ENCODE measurements at places on chromosomes 12 and 14. TPM values are rescaled to one million over a fixed set of nuclear protein-coding genes. Genes with fewer than 3 reads are reported as not detected.

GRCh38 chr12:94145191-94145983 is 3.0 kb upstream of the PLXNC1 start:
- peak; percentile 81 for DNase-seq

INSM2 gene
- not detected for polyA plus RNA-seq

DNA sequence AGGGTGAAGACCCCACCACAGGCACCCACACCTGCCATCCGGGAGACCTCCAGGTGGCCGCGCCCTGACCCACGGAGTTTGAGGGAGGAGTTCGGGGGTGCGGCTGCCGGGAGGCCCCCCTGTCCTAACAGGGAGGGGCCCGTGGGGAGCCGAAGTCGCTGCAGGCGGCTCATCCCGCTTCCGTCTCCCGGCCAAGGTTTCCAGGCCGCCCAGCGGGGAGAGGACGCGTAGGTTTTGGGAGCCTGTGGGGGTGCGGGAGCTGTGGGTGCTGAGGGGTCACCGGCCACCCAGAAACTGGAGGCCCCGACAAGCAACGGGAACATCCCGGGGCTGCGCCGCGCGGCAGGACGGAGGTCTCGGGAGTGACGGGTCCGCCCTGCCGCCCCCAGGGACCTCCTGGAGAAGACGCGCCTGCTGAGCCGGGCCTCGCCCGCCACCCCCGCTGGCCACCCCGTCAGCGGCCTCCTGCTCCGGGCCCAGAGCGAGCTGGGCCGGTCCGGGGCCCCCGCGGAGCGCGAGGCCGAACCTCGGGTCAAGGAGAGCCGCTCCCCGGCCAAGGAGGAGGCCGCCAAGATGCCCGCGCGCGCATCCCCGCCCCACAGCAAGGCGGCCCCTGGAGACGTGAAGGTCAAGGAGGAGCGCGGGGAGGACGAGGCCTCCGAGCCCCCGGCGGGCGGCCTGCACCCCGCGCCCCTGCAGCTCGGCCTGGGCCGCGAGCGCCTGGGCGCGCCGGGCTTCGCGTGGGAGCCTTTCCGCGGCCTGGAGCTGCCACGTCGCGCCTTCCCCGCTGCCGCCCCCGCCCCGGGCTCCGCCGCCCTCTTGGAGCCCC is 27.6 kb downstream of the LRCOL1 start:
- DNase-seq: no peak

DNA sequence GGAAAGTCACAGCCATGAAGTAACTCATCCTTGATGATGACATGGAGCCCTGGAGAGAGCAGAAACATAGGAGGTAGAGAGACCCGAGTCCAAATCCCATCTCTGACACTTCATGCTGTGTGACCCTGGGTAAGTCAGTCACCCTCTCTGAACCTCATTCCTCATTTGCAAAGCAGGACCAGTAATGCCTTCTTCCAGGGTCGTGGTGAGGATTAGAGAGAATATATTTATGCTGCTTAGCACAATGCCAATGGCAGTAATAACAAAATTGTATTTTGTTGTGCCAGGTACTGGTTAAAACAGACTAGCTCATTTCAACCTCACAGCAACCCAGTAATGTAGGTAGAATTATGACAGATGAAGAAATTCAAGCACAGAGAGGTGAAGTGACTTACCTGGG is 13.9 kb upstream of the RBM19 start:
- no peak for DNase-seq

ZNF705A gene
- not detected for polyA plus RNA-seq

GRCh38 chr12:93520454-93520853 is 52.0 kb upstream of the SOCS2 start:
- no peak for DNase-seq

TMEM52B gene
- 292 TPM for polyA plus RNA-seq

FGF6 gene
- polyA plus RNA-seq: not detected

DNA sequence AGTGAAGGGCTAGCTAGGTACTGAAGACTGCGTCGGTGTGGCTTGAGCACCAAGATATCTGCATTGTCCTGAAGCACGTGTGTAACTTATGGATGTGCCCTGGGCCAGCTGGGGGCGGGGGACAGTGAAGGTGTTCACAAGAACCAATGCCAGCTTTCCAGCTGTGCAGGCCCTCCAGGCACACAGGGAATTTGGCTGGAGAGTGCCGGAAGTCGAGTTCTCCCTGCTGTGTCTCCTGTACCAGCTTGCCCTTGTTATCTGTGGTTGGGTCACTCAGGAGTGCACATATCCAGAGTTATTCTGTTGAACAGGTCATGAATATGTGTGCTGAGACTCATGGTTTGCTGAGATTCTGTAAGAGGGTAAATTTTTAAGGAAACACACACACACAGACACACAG is 75.9 kb upstream of the CRY1 start:
- DNase-seq: no peak

- no peak for DNase-seq
Measured at GRCh38 chr12:100225491-100225890, 24.9 kb downstream of the ACTR6 start.

- no peak for DNase-seq
Measured at GRCh38 chr14:85799668-85800067, 269.7 kb downstream of the FLRT2 start.

OTOGL gene
- 0.80 TPM for polyA plus RNA-seq

EML5 gene
- 0.26 TPM for polyA plus RNA-seq

- no peak for DNase-seq
Measured at GRCh38 chr12:132004946-132005345, 55.2 kb downstream of the EP400 start.

GRCh38 chr14:68694516-68695235 is 98.2 kb downstream of the ZFP36L1 start:
- DNase-seq: no peak

LRP1-AS gene
- not detected for polyA plus RNA-seq

BICDL1 gene
- polyA plus RNA-seq: 60.5 TPM

GRCh38 chr14:71022012-71022869 is 115.0 kb downstream of the PCNX1 start:
- DNase-seq: no peak

DNA sequence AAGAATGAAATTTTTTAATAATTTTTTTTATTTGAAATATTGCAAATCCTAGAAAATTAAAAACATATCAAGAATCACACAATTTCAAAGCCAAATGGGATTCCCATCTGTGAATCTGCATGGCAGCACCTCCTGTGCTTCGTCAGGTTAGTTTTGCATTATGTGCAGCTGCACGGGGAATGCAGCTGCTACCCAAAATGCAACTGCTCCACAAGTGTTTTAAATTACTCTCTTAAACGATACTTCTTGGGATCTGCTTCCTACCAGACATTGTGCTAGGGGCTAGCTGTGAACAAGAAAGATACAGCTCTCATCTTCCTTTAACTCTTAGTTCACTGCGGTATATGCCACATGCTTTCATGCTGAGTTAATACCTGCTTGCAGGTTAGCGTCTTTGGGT is 154.2 kb downstream of the CRADD start:
- DNase-seq: no peak

CLEC1A gene
- polyA plus RNA-seq: 5.3 TPM

- no peak for DNase-seq
Measured at GRCh38 chr14:76998910-76999309, 29.6 kb downstream of the IRF2BPL start.

SLC35F4 gene
- 0.30 TPM for polyA plus RNA-seq

- no peak for DNase-seq
Measured at GRCh38 chr12:131774576-131775391, 53.4 kb upstream of the MMP17 start.

GRCh38 chr12:65937806-65938205 is 113.5 kb downstream of the HMGA2 start:
- DNase-seq: no peak

DNA sequence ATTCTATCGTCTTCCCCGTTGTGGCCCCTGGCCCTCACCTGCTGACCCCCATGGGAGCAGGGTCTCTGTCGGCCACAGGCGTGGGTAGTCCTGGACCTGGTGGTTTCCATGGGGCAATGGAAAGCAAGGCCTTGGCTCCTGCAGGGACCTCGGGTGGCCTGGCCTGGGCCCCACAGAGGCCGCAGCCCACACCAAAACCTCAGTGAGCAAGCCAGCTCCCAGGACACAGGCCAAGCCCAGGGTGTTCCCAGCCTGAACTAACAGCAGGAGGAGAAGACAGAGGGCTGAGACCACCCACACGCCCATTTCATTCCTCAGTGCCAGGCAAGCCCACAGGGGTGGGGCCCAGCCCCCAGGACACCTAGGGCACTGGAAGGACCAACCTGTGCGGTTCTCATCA is 16.9 kb downstream of the ABCB9 start:
- DNase-seq: no peak

GCN1 gene
- 12.2 TPM for polyA plus RNA-seq

C12orf50 gene
- polyA plus RNA-seq: not detected

KRT71 gene
- not detected for polyA plus RNA-seq

DNA sequence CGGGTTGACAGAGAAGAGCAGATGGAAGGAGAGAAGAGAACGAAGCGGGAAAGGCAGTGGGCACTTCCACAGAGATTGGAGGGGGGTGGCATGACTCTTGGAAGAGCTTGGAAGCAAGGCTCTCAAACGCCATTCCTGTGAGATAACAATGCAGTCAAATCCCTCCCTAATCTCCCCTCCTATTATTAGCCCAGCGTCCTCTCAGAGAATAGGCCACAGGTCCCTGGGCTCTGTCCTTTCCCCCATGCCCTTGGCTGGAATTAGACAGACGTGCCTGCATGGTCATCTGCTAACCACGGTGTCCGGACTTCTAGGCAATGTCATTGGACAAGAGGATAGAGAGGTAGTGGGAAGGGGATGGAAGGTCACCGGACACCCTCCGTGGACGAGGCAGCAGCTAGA is 8.0 kb upstream of the MYH7 start:
- no peak for DNase-seq

- DNase-seq: no peak
Measured at GRCh38 chr12:91513313-91513712, 330.7 kb upstream of the DCN start.

GRCh38 chr12:6507102-6507998 is 13.4 kb downstream of the NCAPD2 start:
- DNase-seq: no peak

- DNase-seq: no peak
Measured at GRCh38 chr14:93099196-93099595, 16.5 kb downstream of the ITPK1 start.

GRCh38 chr14:28121512-28122297 is 644.9 kb upstream of the FOXG1 start:
- DNase-seq: no peak

- no peak for DNase-seq
Measured at GRCh38 chr12:15356951-15357364, 34.6 kb downstream of the PTPRO start.

DNA sequence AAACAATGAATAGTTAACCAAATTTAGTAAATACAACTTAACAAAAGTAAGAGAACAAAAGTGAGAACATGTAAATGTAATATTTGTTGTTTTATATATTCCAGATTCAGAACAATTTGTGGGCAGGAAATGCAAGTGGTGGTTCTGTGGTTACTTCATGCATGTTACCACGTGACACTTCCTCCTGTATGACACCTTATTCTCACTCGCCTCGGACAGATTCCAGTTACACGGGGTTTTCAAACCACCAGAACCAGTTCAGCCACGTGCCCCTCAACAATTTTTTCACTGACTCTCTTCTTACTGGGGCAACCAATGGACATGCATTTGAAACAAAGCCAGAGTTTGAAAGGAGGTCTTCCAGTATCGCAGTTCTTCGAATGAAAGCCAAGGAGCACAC is 21.0 kb downstream of the ALX1 start:
- DNase-seq: no peak

- no peak for DNase-seq
Measured at GRCh38 chr12:125220404-125221273, 155.4 kb downstream of the AACS start.

LRCOL1 gene
- polyA plus RNA-seq: 1.0 TPM

GRCh38 chr12:19527866-19528265 is 88.6 kb downstream of the AEBP2 start:
- no peak for DNase-seq

LRRC10 gene
- polyA plus RNA-seq: not detected

DDX23 gene
- 31.9 TPM for polyA plus RNA-seq

- DNase-seq: no peak
Measured at GRCh38 chr12:106892075-106892474, 63.6 kb upstream of the TMEM263 start.

DNA sequence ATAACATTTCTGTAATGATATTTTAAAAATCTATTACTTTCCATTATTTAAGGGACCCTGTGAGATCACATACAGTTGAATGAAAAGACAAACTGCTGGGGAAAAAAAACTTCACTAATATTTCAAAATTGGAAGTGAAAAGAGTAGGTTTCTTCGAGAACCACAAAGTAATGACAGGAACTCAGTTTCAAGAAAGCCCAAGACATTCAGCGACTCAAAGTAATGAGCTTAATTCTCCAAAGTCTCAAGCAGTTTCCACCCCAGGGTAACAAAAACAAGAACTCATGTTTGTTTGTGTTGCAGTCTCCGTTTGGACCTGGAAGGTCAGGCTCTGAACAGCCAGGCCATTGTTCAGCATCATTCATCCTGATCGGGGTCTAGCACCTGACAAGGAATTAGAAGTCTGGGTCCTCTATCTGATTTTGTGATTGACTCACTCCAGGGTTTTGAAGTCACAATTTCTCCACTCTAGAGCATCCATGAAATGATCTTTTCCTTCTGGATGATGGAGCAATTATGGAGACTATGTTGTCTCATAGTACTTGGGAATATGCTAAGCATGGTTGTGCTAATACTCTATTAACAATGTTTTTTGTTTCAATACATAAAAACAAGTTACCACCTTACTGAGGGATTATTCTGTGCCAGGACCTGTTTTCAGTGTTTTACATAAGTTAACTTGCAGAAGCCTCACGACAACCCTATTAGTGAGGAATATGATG is 126.9 kb downstream of the SLC25A21 start:
- no peak for DNase-seq

DNA sequence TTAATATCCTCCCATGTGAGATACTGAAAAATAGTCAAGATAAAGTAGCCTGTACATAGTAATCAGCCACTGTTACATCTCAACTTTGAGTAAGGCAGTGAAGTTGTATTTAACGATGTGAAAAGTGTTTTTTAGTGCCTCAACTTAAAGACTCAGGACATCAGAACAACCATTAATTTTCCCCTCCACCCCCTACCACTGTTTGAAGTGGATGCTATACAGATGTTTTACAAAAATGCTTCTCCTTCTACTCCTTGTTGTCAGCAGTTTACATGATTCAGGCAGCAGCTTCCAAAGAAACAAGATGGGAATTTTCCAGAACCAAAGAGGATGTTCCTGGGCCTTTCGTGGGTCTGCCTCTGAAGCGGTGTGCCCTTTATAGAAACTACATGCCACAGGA is 143.6 kb downstream of the RPAP3 start:
- DNase-seq: no peak

DNA sequence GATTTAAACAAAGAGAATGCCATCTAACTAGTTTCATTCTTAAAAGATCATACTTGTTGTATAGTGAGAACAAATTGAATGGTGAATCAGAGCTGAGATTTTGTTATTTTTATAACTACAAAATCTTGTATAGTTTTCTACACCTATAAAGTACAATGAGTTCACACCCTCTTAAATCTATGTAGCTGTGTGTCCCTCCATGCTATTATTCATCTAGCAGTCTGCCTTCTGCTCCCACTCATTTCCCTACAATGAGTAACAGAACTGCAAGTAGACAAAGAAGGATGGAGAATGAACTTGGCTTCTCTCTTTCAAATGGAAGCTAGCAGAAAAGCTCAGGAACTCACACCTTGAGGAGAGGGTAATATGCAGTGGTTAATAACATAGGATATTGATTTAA is 7.1 kb downstream of the IFNG-AS1 start:
- no peak for DNase-seq

FSCB gene
- not detected for polyA plus RNA-seq

Data from kidney (tissue), 22 donors.